Caco-2 (cell line): ENCODE measurements at places on chromosomes 3 and 15. TPM values are rescaled to one million over a fixed set of nuclear protein-coding genes. Genes with fewer than 3 reads are reported as not detected.

- no peak for DNase-seq
Observed at GRCh38 chr3:79015854-79016253, 751.9 kb downstream of the ROBO1 start.

GRCh38 chr3:145089337-145089736 lies 1071.6 kb downstream of the PLOD2 start:
- DNase-seq, result no peak

GRCh38 chr3:127788451-127788909 lies 33.8 kb downstream of the MGLL start:
- DNase-seq, result no peak

GRCh38 chr15:56774356-56774755 lies 41.0 kb upstream of the ZNF280D start:
- no peak for DNase-seq

DNA sequence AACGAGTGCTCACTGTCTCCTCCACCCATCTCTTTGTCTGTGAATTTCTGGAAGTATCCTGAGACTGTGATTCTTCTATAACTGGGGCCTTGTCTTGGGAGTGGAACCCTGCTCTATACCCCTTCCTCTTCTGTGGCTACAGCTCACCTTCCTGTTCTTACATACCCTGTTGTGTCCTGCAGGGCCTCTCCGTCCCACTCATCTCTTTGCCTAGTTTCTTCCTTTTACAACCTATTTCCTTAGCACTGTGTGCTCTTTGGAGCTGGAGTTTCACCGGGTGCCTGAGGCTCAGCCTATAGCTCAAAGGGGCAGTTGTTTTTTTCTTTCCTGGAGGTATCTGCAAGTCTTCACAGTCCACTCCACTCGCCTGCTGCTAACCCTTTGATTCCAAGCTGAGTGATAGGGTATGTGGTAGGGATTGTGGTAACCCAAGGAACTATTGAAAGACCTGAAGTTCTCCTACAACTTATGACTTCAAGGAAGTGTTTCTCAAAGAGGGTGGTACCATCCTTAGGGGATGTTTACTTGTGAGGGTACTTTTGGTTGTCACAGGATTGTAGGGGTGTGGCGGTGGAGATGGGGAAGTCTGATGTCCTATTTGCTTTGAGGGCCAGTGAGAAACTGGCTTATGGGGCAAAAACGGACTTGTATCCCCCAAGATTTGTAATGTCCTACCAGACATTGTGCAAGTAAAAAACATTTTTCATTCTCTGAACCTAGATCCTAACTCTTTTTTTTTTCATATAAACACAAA lies 66.6 kb upstream of the ARL8B start:
- no peak for DNase-seq

DNA sequence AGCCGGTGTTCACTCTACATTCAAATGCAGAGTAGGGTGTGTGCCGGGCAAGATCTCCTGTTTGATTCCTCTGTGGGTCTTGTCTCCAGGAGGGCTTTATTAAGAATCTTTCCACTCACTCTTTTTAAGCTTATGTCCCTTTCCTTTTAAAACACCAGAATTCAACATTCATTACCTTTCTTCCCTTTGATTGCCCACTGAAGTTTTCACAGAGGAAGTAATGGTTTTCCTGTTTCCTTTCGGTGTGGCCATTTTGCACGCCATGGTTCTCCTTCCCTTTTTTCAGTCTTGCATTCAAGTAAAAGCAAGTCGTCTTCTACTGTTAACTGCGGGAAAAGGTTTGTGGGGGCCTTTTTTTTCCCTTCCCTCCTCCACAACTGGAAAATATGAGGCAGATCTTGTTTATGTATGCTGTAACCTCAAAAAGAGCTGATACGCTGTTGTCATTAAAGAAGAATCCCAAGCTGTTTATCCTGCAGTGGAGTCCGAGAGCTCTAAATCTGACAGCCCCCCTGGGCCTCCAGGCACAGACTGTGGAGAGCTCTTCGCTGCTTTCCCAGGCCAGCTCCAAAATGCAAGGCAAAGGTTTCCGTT lies 40.5 kb downstream of the FILIP1L start:
- DNase-seq, result no peak

GRCh38 chr3:57967590-57967989 lies 40.6 kb upstream of the FLNB start:
- DNase-seq, result no peak

DNA sequence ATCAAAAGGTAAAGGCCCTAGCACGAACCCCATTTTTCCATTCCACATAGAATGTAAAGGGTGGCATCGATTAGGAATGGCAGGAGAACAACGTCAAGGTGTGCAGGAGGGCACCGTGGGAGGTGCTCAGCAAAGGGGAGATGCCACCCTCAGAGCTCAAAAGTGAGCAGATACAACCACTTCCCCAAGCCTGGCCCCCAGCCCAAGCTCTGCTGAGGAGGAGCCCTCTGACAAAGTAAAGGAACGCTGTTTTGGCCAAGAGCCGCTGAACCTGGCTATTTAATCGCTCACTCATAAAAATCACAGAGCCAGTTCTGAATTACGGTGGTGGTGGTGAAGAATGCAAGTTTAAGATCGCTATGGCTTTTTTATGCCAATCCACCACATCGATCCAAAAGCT lies 12.4 kb downstream of the GNB5 start:
- DNase-seq, result no peak

DNA sequence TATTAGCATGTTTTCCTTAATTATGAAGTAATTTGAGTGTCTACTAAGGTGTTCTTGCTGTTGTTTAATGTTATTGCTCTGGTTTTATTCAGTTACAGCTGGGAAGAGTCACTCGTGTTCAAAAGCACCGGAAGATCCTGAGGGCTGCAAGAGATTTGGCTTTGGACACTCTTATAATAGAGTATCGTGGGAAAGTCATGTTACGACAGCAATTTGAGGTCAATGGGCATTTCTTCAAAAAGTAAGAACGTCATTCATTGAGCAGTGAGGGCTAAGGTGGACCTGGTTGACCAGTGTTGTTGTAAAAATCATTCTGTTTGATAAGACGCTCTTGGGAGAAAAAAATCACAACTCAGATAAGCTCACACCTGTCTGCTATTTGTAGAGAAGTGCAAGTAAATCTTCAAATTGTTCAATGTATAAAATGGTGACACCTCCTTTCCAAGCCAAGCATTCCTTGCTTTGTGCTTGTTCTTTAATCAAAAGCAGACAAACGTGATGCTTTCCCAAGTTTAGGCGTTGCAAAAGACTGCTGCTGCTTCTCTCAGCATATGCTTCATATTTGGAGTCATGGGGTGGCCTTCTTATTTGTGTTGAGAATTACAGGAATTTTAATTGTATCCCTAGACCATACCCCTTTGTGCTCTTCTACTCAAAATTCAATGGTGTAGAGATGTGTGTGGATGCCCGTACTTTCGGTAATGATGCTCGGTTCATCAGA lies 44.2 kb downstream of the SETD5 start:
- DNase-seq, result no peak

DNA sequence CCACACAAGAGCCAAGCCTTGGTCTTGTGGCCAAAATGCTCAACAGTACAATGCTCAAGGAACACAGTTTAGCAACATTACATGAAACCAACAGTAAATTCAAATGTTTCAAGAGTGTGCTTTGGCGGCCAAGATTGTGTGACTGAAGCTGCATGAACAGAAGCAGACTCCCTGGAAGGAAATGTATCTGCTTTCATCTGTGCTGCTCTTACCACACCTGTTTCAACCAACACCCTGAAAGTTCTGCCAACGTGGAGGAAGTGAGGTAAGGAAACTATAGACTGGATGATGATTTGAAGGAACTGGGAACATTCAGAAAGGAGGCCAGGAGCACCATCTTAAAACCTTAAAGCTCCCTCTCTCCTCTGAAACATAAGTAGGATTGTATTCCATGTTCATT lies 55.7 kb downstream of the MB21D2 start:
- no peak for DNase-seq

The TMEM108 gene
- total RNA-seq, result not detected in 2 replicates

The EPHA6 gene
- total RNA-seq, result 2.7 and 2.9 TPM in 2 replicates

The ANKUB1 gene
- not detected in 2 replicates for total RNA-seq

The RETNLB gene
- not detected in 2 replicates for total RNA-seq

The GOLGA6L7 gene
- total RNA-seq, result not detected in 2 replicates

The STRIT1 gene
- not detected in 2 replicates for total RNA-seq
